ENCODE measurements at places on chromosomes 1 and 21.

DNA sequence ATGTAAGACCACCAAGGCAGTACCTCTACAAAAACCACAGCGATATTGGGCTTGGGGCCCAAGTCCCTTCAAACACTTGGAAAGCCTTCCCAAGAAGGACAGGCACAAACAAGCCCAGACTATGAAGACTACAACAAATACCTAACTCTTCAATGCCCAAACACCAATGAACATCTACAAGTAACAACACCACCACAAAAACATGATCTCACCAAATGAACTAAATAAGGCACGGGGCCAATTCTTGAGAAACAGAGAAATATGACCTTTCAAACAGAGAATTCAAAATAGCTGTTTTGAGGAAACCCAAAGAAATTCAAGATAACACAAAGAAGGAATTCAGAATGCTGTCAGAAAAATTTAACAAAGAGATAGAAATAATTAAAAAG, 86.8 kb downstream of the COL24A1 start:
- DNase-seq, result no peak

DNA sequence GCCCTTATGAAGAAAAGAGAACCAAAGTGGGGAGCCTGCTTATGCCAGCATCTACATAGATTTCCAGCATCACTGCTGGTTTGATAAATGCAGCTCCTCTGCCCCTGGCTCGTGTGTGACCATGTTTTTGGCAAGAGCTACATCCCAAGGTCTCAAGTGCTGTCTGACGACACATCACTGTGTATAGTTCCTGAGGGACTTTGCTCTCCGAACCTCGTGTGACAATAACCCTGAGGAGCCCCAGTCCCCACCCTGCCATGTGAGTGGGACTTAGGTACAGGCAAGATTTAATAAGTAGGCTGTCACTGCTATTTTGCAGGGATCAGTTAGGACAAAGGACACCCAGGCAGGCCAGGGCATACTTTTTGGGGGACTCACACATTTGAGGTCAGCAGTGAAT, 28.8 kb upstream of the RERE start:
- DNase-seq, result no peak

GRCh38 chr1:3219005-3219790, 150.2 kb downstream of the PRDM16 start:
- DNase-seq, result no peak

DNA sequence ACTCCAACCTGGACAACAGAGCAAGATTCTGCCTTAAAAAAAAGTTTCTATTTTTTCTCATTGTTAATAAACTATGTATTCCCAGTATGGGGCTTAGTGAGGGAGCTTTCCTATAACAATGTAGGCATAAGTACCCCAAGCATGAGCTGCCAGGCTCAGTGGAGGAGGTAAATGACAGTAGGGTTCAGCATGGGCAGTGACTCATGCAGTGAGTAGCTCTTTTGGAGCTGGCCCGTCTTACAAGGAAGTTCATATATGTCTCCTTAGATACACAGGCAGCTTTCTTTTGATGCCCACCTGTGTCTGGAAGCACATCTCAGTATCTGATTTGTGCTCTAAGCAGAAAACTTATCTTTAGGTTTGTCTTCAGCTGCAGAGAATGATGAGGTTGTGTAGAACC, 57.9 kb downstream of the ZNF678 start:
- DNase-seq, result no peak

- no peak for DNase-seq
Measured at GRCh38 chr1:24154215-24154614, 11.3 kb upstream of the IL22RA1 start.

- peak; percentile 86 for DNase-seq
Measured at GRCh38 chr1:36420836-36421317, 23.2 kb upstream of the LSM10 start.

DNA sequence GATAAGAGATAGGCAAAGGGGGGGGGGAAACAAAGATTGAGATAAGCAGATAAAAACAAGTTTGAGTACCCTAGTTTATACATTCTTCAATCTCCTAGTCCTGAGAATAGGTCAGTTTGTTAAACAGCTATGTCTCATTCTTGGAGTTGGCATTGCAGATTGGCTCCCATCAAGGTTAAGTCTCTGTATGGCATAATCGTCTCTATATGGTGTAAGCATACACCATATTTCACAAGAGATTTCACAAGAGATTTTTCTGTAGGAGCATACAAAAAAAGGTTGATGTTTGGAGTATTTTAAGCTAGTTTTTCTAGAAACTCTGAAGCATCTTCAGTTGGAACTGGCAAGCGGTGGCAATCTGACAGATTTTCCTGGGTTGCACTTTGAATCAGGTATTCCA, 35.8 kb downstream of the NCAM2 start:
- DNase-seq, result no peak

DNA sequence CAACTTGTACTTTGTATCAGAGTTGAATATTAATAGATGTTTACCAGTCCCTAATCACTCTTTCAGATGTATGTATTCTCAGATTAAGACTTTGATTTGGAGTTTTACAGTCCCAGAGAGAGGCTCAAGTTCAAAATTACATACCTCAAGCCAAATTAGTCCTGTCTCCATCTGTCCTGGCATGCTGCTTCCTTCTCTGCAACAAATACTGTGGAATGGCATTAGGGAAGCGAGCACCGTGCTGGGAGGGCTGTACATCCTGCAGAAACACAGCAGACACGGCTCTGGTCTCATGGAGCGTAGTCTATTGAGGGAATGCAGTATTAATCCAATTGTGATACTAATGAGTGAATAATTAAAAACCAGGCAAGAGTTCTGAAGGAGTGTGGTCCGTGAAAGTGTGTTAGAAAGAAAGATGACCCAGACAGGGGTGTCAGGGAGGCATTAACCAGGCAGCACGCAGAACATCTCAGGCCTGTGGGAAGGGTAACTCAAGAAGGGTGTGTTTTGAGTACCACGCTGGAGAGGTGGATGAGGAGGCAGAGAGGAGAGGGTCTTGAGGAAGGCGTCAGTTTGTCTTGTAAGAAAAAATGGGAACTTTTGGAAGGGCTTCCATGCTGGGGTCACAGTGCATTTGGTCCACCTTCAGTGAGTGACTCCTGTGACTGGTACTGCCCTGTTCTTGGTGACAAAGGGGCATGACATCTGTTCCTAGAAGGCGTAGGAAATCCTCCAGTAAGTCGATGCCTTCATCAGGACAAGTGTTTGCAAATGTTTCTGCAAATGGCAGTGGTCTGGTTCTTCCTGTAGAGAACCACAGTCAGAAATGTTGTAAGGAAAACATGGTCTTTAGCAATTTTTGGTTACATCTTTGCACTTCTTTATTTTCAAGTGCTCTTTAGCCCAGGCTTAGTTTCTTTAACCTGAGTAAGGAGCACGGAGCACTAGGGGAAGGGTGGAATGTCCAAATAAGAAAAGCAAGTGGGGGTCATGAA, 1.6 kb downstream of the RAB4A start:
- DNase-seq, result no peak

DNA sequence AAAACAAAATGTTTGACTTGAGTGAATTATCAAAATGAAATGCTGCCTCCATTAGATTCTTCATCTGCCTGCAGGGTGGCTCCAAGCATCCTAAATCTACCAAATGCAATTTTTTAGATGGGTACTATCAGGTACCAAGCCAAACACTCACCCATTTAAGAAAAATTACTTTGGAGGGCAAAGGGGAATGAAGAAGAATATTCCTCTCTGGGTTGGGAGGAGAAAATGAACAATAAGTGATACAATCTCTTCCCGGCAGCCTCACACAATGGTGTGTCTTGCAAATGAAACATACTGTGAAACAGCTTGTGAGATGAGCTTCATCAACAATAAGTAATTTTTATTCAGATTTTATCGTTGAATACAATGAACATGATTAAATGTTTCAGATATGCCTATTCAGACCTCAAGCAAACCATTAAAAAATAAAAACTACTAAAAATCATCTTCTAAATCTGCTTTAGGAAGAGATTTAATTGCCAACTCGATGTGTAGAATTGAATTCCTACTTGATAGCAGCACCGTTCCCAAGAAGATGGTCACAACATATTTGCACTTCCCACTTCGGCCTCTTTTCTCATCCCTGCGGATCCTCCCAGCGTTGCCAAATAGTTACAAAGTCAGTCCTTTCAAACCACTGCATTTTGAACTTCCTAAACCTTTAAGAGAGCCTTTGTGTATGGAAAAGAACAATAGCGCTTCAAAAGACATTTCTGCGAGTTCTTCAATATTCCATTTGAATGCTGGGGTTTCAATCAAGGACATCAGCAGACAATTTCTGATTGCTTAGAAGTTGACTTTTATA, 2.7 kb downstream of the DAB1 start:
- no peak for DNase-seq

DNA sequence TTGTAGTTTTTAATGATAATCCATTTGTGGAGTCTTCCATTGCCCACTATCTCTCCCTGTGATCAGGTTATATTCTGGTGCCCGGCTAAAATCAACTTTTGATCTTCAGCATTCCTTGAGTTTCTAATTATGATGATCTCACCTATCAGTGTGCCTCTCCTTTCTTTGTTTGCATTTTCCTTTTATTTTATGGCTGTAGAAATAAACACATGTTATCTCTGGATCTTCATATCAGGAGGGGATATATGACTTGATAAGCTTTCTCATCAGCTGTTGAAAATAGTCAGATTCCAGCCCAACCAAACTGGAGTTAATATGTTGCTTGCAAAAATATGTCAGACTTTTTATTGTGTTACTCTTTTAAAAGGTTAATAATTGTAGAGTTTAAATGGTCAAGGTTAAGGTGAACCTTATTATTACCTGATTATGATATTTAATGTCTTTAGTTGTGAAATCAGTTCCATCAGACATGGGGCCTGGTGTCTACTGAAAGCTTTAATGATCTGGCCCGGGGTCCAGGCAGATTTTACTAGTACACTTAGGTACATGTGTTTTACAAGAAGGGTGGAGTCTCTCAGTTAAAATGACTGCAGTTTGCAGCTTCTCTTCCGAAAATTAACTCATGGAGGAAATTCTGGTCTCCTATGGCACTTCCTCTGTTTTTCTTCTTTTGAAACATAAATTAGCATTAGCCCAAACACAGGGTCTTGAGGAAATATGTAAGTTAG, 12.8 kb downstream of the KRTAP24-1 start:
- DNase-seq, result no peak

DNA sequence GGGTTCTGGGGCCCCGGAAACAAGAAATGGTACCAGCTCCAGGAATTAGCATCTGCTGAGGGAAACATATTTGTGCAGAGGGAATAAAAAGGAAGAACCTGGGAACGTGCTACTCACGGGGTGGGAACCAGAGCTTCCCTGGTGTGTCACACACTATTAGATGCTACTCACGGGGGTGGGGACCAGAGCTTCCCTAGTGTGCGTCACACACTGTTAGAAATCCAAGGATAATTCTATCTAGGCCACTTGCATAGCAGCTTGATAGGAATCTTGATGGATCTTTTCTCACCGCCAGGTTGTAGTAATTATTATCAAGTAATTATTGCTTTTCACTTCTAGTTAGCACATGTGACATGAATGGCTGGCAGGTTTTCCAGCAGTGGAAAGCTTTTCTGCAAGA, 54.5 kb upstream of the SCCPDH start:
- no peak for DNase-seq

- no peak for DNase-seq
Measured at GRCh38 chr1:8870103-8870502, 8.4 kb downstream of the ENO1 start.

- DNase-seq, result no peak
Measured at GRCh38 chr1:20198918-20199317, 12.6 kb upstream of the PLA2G2C start.

- DNase-seq, result no peak
Measured at GRCh38 chr1:34829250-34829649, 30.3 kb downstream of the SMIM12 start.

GRCh38 chr1:226902601-226903000, 32.2 kb downstream of the PSEN2 start:
- DNase-seq, result no peak

DNA sequence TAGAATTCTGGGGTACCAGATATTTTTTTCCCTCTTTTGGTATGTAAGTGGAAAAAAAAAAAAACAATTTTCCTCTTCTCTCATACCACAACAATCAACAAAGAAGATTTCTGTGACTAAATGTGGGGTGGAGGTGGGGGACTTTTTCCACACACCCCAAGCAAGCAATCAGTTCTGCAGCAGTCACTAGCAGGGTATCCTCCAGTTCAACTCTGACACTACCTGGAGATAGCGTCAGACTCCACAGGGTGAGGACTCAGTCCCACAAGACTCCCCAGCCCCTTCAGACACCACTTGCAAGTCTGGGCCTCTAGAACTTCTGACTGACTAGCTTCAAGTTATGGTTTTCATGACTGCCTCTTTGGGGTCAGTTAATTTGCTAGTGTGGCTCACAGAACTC, 6.2 kb downstream of the DHX9 start:
- DNase-seq, result no peak

- no peak for DNase-seq
Measured at GRCh38 chr1:180241716-180242544, 11.9 kb downstream of the LHX4 start.

DNA sequence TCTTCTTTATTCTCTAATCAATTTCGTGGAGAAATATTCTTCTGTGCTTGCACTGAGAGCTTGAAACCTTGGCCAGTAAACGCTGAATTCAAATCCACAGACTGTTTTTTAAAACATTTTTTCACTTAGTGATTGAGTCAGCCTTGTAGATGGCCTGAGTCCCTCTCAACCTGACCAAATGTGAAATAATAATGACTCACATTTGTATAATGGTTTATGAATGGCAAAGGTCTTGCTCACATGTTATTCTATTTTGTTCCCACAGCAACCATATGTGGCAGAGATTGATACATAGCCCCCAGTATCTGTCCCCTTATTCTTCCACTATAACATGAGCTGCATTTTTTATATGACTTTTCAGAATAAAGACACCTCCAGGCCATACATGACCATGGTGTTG, 47.8 kb upstream of the CCDC190 start:
- no peak for DNase-seq

- DNase-seq, result no peak
Measured at GRCh38 chr1:167440776-167441175, 77.6 kb downstream of the CD247 start.

DNA sequence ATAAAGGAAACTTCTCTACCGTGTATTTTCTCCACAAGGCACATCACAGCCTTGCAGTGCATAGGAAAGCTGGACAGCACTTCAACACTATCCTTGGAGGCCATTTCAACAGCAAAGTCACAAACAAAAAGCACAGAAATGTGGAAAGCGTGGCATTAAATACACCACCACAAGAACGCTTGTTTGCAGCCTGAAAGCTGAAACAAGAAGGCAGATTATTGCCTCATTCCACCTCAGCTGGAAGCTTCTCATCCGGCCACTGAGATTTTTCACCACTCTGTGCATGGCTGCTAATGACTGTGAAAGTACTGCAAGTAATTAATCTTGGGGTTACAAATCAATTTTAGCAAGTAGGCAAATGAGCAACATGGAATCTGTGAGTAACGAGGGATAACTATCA, 50.9 kb upstream of the GALNT2 start:
- DNase-seq, result no peak

DNA sequence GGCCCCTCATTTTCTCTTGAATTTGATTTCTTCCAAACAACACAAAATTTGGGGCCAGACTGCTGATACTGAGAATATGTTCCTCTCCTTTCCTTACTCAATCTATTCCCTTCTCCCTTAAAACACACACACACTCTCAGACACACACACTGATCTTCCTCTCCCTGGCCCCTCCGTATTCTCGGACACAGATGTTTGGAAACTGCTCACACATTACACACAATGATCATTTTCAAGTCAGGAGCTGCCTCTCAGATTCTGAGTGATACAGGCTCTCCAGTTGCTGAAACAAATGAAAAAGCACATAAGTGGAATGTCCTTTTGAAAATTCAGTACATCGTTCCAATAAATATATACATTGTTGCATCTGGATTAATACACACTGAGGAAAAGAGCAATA, 161.3 kb downstream of the CLEC20A start:
- DNase-seq, result no peak

Data from stimulated activated naive CD4-positive, alpha-beta T cell (primary cell).